Thoracic aorta (tissue), 2 donors: ENCODE measurements at places on chromosomes 4 and X. TPM values are rescaled to one million over a fixed set of nuclear protein-coding genes. Genes with fewer than 3 reads are reported as not detected.

Gene NAP1L3
- total RNA-seq = 15.0 TPM

Gene MAPK10
- total RNA-seq = 44.7 TPM

Gene CNKSR2
- total RNA-seq = 10.4 TPM

Gene HTR2C
- total RNA-seq = not detected

Gene ZNF674
- 8.1 TPM for total RNA-seq

Gene ADH1C
- 4.5 TPM for total RNA-seq

Gene ZNF157
- not detected for total RNA-seq

Gene SERTM2
- total RNA-seq = not detected

Gene L1CAM
- 18.3 TPM for total RNA-seq

Gene AASDH
- total RNA-seq = 4.6 TPM

Gene FGB
- not detected for total RNA-seq

Gene GC
- not detected for total RNA-seq

Gene RNF150
- 11.6 TPM for total RNA-seq

Gene SSX2
- total RNA-seq = not detected

Gene MAGEB17
- total RNA-seq = not detected

Gene KLF8
- 17.2 TPM for total RNA-seq

Gene DMRTC1
- total RNA-seq = not detected

Gene OPRPN
- total RNA-seq = not detected

Gene CFP
- 18.9 TPM for total RNA-seq

Gene ADGRG2
- total RNA-seq = 3.7 TPM

Gene DNAAF6
- not detected for total RNA-seq

Gene ABLIM2
- 28.6 TPM for total RNA-seq

Gene IL1RAPL2
- not detected for total RNA-seq

Gene SHROOM3
- total RNA-seq = 171 TPM

Gene LGI2
- 3.7 TPM for total RNA-seq

Gene SLAIN2
- 40.8 TPM for total RNA-seq

Gene MAGEA11
- not detected for total RNA-seq

Gene IQSEC2
- total RNA-seq = 21.1 TPM

Gene ZDHHC9
- 18.3 TPM for total RNA-seq

Gene MSX1
- total RNA-seq = 24.6 TPM

Gene TSPAN5
- total RNA-seq = 11.4 TPM

Gene SOX3
- total RNA-seq = not detected

Gene TRO
- 21.1 TPM for total RNA-seq

Gene XAGE1B
- not detected for total RNA-seq

Gene ADAM29
- not detected for total RNA-seq

Gene SLC26A1
- total RNA-seq = not detected

Gene PAGE1
- total RNA-seq = not detected

Gene CSAG3
- total RNA-seq = not detected

Gene STARD8
- 15.8 TPM for total RNA-seq

Gene C4orf50
- total RNA-seq = not detected

Gene JAKMIP1
- 0.28 TPM for total RNA-seq

Gene PDGFC
- 31.4 TPM for total RNA-seq

Gene ETDA
- total RNA-seq = not detected

Gene UBE2K
- 39.2 TPM for total RNA-seq
